CD4-positive, alpha-beta T cell treated with Interleukin-1 beta for 1 hour (primary cell): ENCODE measurements at places on chromosomes 7 and 10.

DNA sequence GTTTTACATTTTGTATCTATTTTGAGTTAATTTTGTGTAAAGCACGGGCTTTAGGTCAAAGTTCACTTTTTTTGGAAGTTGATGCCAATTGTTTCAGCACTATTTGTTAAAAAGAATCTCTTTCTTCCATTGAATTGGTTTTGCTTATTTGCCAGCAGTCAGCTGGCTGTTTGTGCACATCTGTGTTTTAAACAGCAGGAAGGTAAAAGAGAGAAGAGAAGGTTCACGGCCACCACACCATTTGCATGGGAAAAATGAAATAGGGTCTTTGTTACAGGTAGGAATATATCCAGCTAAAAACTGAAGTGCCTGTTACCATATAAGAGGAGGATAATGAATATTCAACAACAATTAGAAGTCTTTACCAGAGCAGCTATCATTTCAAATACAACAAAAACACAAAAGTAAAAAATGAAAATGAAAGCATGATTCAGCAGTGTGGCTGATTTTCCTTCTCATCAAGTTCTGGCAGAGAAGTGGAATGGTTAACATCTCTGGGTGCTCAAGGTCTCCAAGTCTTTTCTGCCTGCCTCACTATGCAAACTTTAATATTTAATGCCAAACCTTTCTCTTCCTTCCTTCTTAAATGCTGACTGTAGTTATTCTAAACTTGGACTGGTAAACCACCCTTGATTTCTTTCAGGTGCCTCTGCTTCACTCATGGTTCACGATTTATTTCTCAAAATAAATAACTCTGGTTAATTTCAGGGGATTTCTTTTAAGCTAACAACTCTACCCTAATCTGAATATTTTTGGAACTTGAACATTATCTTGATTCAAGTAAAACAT is 841.5 kb downstream of the GRM8 start:
- DNase-seq: no peak

- no peak for DNase-seq
Observed at GRCh38 chr10:88840104-88840503, 11.5 kb downstream of the ANKRD22 start.

GRCh38 chr10:118483496-118483895 is 112.0 kb downstream of the PRLHR start:
- no peak for DNase-seq

DNA sequence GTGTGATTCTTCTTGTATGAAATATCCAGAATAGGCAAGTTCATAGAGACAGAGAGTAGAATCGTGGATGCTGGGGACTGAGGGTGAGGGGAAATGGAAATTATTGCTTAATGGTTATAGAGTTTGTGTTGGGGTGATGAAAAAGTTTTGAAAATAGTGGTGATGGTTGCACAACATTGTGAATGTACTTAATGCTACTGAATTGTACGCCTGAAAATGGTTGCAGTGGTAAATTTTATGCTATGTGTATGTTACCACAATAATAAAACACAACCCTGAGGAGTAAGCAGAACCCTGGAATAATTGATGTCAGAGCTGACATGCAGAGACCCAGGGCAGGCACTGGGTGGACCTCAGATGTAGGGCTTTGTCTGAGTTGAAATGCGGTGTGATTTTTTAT is 57.6 kb downstream of the TACR2 start:
- no peak for DNase-seq

DNA sequence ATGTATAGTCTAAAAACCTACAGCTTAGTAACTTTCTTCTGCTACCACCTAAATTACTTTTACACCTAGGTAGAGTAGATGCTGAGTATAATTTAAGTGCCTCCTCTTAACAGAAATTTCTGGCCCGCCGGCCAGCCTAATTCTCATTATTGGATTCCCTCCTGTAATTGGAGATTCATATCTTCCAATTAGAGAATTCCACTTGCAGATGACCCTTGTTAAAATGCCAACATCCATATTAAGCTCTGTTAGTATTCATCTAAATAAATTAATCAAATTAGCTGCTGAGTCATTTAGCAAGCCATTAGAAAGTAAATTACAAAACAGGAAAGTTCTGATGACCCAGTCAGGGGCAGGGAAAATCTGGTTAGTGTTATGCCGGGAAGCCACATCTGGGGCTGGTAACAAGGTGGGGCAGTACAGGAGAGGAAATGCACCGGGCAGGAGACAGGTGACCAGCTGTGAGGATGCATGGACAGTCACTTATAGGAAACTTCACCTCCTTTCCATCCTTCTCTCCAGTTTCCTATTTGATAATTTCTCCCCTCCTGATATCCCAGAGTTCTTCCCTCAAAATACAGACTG is 82.8 kb downstream of the ORC5 start:
- DNase-seq: no peak

GRCh38 chr7:156558198-156558597 is 82.4 kb upstream of the RNF32 start:
- no peak for DNase-seq

DNA sequence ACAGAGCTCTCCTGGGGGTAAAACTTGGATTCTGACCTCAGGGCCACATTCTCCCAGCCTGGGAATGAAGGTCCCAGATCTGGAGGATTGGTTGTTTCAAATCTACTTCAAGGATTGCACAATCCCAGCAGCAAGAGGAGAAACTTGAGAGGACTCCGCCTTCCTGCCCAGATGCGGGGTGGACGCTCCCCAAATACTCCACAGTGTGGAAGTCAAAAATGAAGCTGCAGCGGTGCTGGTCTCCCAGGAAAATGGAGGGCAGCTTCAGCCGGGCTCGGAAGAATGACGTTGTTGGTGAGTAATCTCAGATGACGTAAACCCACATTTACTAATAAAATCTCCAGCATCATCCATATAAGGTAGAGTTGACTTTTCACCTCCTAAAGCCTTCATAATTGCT is 31.5 kb upstream of the PPP2R2D start:
- no peak for DNase-seq

DNA sequence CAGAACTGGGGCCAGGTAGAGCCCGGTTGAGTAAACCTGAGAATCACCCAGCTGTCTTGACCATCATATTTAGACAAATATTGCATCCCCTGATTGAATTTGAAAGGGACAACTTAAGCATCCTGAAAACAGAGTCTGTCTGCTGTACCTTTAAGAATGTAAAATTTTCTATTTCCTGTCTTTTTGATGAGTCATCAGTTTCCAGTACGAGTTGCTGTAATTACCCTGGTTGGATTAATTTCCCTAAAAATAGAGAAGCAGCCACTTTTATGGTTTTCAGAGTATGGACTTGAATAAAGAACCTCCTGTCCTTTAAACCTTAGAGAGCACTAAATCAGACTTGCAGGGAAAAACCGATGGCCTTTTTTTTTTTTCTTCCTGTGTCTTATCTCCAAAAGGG is 164.6 kb upstream of the SH2B2 start:
- no peak for DNase-seq

DNA sequence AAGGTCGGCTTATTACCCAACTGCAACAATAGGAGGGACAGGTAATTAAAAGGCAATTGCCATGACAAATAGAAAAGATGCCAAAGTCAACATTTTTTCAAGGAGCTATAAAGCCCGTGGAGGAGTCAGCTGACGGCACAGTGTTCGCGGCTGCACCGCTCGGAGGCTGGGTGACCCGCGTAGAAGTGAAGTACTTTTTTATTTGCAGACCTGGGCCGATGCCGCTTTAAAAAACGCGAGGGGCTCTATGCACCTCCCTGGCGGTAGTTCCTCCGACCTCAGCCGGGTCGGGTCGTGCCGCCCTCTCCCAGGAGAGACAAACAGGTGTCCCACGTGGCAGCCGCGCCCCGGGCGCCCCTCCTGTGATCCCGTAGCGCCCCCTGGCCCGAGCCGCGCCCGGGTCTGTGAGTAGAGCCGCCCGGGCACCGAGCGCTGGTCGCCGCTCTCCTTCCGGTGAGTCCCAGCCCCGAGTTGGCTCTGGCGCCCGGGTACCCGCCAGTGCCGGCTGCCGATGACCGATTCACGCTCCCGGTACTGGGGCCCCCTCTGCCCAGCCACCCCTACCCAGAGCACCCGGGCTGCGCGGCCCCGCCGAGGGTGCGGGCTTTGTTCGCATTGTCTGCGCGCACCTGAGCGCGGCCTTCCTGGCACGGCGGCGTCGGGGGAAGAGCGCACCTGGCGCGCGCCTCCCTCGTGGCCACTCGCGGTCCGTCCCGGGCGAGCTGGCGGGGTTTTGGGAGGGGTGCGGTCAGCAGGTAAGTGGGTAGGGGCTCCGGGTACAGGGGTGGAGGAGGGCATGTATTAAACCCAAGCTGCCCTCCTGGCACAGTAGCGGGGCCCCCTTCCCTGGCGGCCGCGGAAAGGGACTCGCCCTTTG is at the start of gene VWA2:
Gene VWA2 (plus strand): TSS at position 138 of the 877 bp plus-strand sequence. CDS start 9,460 bp downstream, outside the sequence.
- DNase-seq: peak; percentile 13

DNA sequence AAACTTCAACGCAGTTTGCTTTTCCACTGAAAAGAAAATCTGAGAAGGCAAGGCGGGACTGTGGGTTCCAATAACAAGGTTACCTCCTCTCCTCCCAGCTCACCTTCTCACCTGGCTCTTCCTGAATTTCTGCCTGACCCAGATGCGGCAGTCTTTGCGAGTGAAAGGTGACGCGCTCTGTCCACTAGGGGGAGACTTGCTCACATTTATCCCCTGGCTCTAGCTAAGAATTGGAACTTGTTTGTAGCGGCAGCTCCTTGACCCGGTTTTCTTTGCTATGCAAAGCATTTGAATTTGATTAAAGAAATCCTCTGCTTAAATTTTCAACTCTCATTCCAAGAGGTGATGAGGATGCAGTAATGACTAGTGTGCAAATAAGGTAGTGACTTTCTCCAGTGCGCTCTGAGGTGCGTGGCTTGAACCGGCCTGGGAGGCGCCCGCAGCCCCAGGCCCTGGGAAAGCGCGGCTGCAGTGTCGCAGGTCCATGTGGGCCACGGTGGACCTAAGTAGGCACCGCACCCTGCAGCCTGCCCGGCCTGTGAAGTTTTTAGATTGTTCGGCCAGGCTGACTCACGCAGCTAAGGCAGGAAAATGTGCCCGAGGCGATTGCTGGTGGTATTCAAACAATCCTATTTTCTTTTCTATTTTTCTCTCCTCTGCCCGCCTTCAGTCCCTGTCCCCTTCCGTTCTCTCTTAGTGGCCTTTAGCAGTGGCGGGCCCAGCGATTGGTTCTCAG is 336.9 kb upstream of the NPSR1 start:
- peak; percentile 41 for DNase-seq

- DNase-seq: no peak
Observed at GRCh38 chr7:66535414-66536329, 93.0 kb upstream of the KCTD7 start.

- peak; percentile 12 for DNase-seq
Observed at GRCh38 chr10:71547876-71548846, 151.4 kb downstream of the CDH23 start.

DNA sequence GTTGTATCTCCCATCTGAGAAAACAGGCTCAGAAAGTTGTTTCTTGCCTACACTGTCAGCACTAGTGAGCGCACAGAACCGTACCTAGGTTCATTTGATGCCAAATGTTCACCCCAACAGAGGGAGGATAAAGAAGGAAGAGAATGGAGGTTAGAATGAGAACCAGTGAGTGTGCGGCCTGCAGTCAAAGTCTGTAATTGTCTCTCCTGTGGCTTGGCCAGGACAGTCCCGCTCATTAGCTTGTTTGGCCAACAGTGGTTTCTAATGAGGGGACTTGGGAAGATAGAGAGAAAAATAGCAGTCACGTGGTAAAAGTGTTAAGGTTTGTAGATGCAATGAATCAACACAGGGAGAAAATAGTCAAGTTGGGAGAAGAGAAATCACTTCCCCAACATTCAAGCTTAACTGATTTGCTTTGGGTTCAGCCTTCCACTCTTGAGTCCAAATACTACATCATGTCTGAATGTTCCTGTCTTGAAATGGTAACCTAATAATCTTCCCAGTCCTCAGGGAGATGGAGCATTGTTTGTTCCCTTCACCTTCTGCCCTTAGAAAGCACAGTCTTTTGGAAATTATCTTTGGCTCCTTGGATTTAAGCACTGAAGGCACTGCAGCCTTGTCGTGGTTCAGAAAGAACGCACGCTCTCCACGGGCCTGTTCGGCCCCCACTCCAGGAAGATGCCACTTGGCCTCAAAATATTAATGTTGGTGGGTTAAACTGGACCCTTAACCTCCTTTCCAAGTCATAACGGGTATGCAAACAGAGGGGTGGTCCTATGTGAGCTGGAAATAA is 360.4 kb upstream of the ZNF32 start:
- DNase-seq: no peak

DNA sequence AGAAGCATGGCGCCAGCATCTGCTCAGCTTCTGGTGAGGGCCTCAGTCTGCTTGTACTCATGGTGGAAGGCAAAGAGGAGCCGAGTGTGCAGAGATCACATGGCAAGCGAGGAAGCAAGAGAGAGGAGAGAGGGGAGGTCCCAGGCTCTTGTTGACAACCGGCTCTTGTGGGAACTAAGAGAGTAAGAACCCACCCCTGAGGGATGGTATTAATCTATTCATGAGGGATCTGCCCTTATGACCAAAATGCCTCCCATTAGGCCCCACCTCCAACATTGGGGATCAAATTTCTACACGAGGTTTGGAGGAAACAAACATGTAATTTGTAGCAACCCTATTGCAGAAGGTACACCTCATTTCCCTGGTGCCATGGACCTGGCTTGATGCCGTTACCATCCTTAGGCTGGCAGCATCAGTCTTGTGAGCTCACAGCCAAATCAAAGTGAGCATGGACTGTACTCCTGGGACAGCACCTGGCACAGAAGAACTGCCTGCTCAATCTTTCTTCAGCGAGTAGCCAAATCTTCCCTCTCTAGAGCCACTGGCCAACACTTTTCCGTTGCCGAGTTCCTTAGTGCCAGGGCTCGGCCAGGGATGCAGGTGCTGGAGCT is 6.5 kb downstream of the BTBD16 start:
- DNase-seq: no peak

DNA sequence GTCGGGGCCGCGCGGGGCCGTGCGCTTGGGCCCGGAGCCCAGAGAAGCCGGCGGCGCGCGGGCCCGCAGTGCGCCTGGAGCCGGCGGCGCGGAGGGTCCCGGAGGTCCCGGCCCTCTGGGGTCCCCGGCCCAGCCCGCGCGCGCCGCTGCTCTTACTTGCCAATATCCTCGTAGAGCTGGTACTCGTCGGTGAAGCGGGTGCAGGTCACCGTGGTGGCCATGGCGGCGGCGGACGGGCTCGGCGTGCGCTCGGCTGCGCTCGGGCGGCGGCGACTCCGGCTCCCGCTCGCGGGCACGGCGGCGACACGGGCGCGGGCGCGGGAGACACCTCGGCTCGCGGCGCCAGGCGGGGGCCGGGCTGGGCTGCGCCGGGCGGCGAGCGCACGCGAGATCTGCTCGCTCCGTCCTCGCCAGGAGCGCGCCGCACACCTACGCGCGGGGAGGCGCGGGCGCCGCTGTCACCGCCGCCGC is at the start of gene CAMK2B:
Gene CAMK2B (minus strand): TSS at position 394 of the 471 bp plus-strand sequence. CDS start 173 bp downstream, at position 221.
- no peak for DNase-seq

- peak; percentile 58 for DNase-seq
Observed at GRCh38 chr7:100896732-100897608, 1.3 kb upstream of the ACHE start.

- DNase-seq: no peak
Observed at GRCh38 chr10:100209303-100209702, 20.1 kb downstream of the CHUK start.

DNA sequence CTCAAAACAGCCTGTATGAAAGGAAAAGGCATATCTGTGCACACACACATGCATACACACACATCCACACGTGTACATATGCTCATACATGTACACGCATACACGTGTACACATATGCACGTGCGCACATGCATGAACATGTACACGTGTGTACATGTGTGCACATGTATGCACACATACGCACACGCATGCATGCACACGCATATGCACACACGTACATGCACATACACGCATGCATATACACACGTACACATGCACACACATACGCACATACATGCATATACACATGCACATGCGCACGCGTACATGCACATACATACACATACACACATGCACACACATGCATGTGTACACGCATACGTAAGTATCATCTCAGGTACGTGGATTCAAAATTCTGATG is 19.4 kb downstream of the DIP2C start:
- no peak for DNase-seq
